ENCODE measurements at places on chromosomes 5 and 9.

- no peak overlapping the region for H3K4me3 ChIP-seq
- H3K36me3 ChIP-seq, result no peaks in the 10 kb centered on the region
- no peaks in the 10 kb centered on the region for H3K4me1 ChIP-seq
- H3K27ac ChIP-seq, result no peak overlapping the region
These were observed 54.9 kb downstream of the PSAT1 start for GRCh38 chr9:78351816-78352215.

DNA sequence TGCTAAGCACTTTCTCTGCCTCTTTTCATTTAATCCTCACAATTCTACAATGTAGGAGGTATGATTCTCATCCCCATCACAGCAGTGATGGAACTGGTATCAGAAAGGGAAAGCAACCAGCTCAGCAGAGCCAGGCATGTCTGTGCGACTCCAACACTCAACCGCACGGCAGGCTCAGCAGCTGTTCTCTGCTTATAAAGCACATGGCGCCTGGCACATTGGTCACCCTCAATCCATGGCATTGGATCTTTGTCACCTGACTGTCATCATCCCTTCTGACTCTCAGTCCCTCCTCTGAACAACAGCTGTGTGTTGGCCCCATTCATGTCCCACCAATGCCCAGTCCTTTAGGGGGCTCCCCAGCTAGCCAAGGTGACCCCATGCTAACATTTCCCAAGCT is 45.1 kb upstream of the HAND1 start:
- peaks cover 5% of the 10 kb centered on the region for H3K27me3 ChIP-seq
- peaks cover 8% of the 10 kb centered on the region for H3K36me3 ChIP-seq
- H3K4me1 ChIP-seq, result peaks cover 16% of the 10 kb centered on the region
- H3K27ac ChIP-seq, result no peak overlapping the region

DNA sequence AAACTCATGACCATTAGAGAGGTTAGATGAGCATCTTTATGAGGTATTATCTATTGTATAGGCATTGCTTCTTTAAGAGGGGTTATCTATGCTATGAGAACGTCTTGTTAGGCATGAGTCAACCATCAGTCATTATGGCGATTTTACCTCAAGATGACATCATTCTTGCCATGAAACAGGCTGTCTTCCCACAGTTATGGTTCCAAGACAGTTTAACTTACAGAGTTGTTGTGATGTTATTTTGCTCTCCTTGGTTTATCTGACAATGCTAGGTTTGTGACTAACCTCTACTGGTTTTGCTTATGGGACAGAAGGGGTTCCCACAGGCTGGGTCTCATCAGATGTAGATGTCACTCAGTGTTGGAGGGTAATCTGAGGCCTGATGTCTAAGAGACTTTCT is 1864.7 kb upstream of the ACO1 start:
- no peak overlapping the region for H3K27ac ChIP-seq
- DNase-seq, result no peak
- no peaks in the 10 kb centered on the region for H3K36me3 ChIP-seq
- no peaks in the 10 kb centered on the region for H3K27me3 ChIP-seq

DNA sequence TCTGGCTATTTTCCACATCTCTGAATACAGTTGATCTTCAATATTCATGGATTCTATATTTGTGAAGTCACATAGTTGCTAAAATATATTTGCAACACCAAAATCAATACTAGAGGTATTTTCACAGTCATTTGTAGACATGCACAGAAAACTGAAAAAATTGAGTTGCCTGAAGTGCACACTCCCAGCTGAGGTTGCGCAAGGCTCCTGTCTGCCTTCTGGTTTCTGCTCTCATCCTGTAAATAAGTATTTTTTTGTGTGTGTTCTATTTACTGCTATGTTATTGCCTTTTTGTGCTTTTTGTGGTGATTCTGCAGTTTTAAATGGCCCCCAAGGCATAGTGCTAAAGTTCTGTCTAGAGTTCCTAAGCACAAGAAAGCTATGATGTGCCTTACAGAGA is 371.1 kb upstream of the GRAMD2B start:
- H3K36me3 ChIP-seq, result no peaks in the 10 kb centered on the region
- H3K4me3 ChIP-seq, result no peak overlapping the region
- H3K27me3 ChIP-seq, result no peaks in the 10 kb centered on the region
- H3K4me1 ChIP-seq, result peaks cover 30% of the 10 kb centered on the region

GRCh38 chr5:128777052-128777451 is 188.2 kb upstream of the SLC27A6 start:
- H3K27ac ChIP-seq, result no peak overlapping the region
- DNase-seq, result no peak
- no peaks in the 10 kb centered on the region for H3K4me1 ChIP-seq
- H3K4me3 ChIP-seq, result no peak overlapping the region
- H3K36me3 ChIP-seq, result no peaks in the 10 kb centered on the region

GRCh38 chr9:126474786-126475485 is 138.8 kb upstream of the LMX1B start:
- H3K4me1 ChIP-seq, result no peaks in the 10 kb centered on the region
- no peak for DNase-seq
- peaks cover 5% of the 10 kb centered on the region for H3K27me3 ChIP-seq

GRCh38 chr9:115234094-115234493 is 116.1 kb upstream of the TNC start:
- H3K4me3 ChIP-seq, result no peak overlapping the region
- no peak overlapping the region for H3K27ac ChIP-seq
- H3K4me1 ChIP-seq, result no peaks in the 10 kb centered on the region
- no peak for DNase-seq

GRCh38 chr5:39057734-39058133 is 16.5 kb downstream of the RICTOR start:
- no peak for DNase-seq
- no peak overlapping the region for H3K27ac ChIP-seq
- peaks cover 5% of the 10 kb centered on the region for H3K4me1 ChIP-seq
- H3K36me3 ChIP-seq, result no peaks in the 10 kb centered on the region
- H3K4me3 ChIP-seq, result no peak overlapping the region

GRCh38 chr5:37838933-37839341 is 904 bp downstream of the GDNF start:
- H3K4me3 ChIP-seq, result peak overlapping the region; percentile 85
- H3K4me1 ChIP-seq, result peaks cover 16% of the 10 kb centered on the region
- no peak overlapping the region for H3K27ac ChIP-seq
- H3K27me3 ChIP-seq, result peaks cover 30% of the 10 kb centered on the region
- H3K36me3 ChIP-seq, result no peaks in the 10 kb centered on the region
- no peak for DNase-seq

DNA sequence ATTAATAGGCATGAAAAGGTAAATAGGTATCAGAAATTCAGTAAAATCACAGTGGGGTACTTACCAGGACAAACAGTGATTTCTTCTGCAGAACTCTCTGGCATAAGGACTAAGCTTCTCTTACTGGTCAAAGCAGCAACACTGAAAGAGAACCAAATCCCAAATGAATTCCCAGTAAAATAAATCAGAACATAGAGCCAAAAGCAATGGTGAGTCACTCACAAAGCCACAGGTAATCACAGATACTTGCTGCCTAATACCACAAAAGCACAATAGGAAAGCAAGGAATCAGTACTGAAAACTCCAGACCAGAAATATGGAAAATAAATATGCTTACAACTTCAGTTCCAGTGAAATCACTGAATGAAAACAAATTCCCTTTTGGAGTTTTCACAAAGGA is 50.7 kb downstream of the UIMC1 start:
- no peak overlapping the region for H3K4me3 ChIP-seq
- H3K36me3 ChIP-seq, result no peaks in the 10 kb centered on the region
- no peak for DNase-seq
- peaks cover 6% of the 10 kb centered on the region for H3K4me1 ChIP-seq
- H3K27ac ChIP-seq, result no peak overlapping the region
- no peaks in the 10 kb centered on the region for H3K27me3 ChIP-seq

- peaks cover 8% of the 10 kb centered on the region for H3K4me1 ChIP-seq
- H3K4me3 ChIP-seq, result no peak overlapping the region
- peaks cover 4% of the 10 kb centered on the region for H3K36me3 ChIP-seq
- no peak overlapping the region for H3K27ac ChIP-seq
These were observed 126.2 kb downstream of the BASP1 start for GRCh38 chr5:17343675-17344074.

Data from glutamatergic neuron (in vitro differentiated cells).